ENCODE measurements at places on chromosomes 2 and 18.

- no peak for DNase-seq
Measured at GRCh38 chr2:29247336-29247914, 132.2 kb downstream of the CLIP4 start.

DNA sequence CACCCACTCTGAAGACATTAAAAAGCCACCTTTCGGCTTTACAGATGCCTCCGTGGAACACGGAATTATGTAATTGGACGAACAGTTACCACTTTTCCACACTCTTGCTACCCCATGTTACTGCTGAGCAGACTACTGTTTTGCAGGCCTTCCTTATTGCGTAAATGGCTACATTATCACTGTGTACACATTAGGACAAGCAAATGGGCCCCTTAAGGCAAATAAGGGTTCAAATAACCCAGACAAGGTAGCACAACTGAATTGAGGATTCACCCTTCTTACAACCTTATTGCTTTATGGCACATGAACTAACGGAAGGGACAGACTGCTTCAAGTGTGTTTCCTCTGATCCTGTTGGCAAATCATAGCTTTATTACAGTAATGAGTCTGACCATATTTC, 832.2 kb upstream of the FANCL start:
- DNase-seq: no peak

GRCh38 chr18:65091744-65092329, 659.0 kb upstream of the CDH7 start:
- DNase-seq: no peak

DNA sequence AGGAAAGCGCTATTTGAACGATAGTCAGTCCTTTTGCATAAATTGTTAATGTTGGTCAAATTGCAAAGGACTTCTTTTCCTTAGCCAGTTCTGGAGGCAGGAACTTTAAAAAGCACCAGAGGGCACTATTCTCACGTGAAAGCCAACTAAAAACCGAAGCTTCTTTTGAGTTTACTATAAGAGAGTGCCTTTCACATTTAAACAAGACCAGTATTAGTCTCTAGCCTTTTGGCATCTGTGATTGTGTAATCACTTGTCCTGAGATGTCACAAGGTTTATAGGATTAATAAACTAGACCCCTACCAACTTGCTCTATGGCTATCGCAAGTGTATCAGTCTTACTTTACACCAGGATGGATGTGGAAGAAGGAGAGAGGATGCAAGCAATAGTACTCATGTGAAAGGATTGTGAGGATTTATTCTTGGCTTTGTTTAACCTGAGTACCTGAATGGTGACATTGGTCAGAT, 14.4 kb upstream of the STAT4 start:
- DNase-seq: no peak

DNA sequence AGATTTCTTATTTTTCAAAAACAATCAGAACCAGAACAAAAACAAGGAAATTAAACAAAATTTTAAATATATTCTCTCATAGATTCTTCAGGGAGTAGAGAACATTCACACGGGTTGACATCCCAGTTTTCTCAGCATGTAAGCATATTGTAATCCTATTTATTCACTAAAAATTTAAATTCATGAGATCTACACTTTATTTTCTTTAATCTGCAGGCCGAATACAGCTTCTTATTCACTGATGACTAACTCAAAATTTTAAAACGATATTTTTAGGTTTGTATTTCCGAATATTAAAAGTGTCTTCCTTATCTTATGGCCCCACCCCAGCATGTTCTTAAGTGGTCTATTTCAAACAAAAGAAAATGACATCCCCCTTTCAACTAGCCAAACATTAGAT, 262.4 kb downstream of the MEIS1 start:
- DNase-seq: no peak

DNA sequence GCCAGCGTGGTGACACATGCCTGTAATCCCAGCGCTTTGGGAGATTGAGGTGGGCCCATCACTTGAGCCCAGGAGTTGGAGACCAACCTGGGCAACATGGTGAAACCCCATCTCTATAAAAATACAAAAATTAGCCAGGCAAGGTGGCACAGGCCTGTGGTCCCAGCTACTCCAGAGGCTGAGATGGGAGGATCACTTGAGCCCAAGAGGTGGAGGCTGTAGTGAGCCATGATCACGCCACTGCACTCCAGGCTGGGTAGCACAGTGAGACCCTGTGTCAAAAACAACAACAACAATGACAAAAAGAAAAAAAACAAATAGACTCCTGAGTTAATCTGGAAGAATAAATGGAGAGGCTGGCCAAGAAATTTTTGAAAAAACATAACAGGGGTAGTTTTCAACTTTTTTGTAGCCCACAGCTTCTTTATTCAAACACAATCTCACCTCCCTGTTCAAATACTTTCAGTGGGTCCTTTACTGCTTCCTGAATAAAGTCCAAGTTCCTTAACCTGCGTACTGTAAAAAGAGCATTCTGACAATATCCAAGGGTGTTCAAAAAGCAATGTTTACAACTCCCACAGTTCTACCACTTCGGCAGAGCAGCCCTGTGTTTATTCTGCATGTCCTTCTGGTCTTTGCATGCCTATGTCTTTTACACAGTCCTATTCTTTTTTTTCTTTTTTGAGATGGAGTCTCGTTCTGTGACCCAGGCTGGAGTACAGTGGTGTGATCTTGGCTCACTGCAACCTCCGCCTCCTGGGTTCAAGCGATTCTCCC, 53.5 kb downstream of the LRRFIP1 start:
- DNase-seq: no peak

DNA sequence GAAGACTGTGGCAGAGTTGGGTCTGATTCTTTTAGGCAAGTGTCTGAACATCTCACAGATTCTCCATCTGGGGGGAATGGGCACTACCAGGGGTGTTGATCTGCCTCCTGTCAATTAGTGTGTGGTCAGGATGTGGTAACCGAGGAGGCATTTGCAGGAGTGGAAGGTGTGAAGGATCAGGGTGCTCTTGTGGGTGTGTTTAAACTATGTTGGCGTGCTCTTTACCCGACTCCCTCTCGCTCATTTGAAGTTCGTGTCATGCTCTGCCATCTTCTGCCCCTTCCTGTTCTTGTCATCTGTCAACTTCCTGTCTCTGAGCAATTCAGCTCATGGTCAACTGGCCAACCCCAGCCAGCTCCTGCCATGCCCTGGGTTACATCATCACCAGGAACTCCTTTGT, 107.9 kb downstream of the RTN4 start:
- no peak for DNase-seq

DNA sequence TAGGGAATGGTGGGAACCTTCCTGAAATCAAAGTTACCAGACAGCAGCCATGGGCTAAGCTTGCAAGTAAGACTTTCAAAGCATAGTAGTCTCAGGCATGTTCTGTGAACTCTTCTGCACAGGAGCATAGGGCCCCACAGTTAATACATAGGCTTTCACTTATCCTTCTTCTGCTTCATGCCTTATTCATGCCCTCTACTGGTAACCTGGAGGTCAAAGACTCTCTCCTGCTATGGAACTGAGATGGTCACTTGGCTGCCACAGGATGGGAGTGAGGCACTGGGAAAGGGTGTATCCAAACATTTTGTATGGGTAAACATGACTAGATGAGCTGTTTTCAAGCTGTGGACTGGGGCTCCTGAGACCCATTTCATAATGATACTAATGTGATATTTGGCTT, 49.1 kb upstream of the ZNF638 start:
- no peak for DNase-seq

DNA sequence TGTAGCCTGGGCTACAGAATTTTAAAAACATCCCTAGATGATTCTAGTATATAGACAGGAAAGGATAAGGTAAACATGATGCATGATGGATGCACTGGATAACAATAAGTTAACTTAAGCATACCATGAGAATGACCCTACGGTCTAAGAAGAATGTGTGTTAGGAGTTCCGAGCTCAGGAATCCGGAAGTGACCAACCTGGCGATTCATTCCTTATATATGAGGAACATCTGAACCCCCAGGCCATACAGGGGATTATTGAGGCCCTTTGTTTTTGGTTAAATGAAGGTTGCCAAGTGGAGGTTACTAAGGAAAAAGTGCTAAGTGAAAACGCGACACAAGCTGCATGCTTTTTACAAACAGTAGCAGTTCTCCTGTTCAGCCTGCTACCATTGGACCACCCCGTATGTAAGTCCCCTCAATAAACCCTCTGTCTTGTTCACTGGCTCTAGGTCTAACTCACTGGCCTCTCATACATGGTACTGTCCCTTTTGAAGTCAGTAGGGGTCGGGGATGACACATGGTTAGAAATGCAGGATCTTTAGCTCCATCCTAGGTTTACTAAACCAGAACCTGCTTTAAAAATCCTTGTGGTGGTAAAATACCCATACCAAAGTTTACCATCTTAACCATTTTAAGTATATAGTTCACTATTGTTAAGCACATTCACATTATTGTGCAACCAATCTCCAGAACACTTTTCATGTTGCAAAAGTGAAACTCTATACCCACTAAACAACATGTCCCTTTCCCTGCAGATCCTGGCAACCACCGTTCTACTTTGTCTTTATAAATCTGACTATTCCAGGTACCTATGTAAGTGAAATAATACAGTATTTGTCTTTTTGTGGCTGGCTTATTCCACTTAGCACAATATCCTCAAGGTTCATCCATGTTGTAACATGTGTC, 111.0 kb upstream of the MAP4K3 start:
- no peak for DNase-seq

GRCh38 chr18:73679941-73680712, 467.5 kb downstream of the FBXO15 start:
- DNase-seq: no peak

DNA sequence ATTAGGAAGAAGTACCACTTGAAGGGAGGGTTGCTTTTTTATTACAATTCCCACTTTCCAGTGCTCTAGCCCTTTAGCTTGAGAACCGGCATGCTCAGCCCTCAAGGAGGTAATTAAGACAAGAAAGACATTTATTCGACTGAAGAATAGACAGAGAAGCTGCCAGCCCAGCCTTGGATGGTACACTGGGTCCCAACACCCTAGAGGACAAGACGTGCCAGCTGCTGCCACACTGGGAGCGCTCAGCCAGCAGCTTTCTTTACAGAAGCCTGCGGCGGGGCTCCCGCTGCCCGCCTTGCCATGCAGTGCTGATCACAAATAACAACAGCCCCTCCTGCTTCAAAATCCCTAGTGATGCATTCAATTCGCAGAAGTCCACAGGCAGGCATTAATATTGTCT, 746.3 kb upstream of the RAB6C start:
- DNase-seq: no peak

DNA sequence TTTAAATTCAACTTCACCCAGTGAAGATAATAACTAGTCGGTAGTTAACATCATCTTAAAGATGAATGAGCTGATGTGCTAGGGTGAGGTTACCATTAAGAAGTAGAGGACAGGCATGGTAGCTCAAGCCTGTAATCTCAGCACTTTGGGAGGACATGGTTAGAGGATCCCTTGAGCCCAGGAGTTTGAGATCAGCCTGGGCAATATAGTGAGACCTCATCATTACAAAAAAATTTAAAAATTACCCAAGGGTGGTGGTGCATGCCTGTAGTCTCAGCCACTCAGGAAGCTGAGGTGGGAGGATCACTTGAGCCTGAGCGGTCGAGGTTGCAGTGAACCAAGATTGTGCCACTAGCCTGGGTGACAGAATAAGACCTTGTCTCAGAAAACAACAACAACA, 4.7 kb downstream of the GALNT5 start:
- DNase-seq: no peak

DNA sequence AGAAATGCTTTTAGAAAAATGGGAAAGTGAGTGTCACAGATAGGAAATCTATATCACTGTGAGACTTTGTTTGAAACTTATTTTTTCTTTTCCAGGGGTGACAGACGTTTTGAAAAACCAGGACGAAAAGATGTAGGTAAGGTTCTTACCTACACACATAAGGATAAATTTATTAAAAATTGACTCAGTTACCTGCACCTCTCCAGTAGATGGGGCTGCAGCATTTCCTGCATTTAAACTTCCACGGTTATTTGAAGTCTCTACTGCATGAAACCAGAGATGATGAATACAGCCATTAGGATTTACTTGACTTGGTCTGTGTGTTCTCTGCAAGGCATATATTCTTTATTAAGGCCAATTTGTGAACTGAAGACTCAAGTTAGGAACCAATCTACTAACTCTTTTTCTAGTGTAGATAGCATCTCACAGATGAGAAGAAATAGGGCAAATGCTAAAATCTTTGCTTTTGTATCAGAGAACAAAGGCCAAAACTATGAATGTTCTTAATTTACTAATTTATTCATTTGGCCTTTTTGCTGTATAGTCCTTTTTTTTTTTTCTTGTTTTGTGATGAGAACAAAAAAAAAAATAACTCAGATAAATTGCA, 15.0 kb downstream of the KCNJ13 start:
- peak; percentile 29 for DNase-seq

GRCh38 chr2:157061799-157062198, 195.7 kb upstream of the GALNT5 start:
- DNase-seq: no peak

- no peak for DNase-seq
Measured at GRCh38 chr2:63632382-63632781, 43.6 kb downstream of the MDH1 start.

- no peak for DNase-seq
Measured at GRCh38 chr2:218001629-218002028, 1.2 kb downstream of the TNS1 start.

DNA sequence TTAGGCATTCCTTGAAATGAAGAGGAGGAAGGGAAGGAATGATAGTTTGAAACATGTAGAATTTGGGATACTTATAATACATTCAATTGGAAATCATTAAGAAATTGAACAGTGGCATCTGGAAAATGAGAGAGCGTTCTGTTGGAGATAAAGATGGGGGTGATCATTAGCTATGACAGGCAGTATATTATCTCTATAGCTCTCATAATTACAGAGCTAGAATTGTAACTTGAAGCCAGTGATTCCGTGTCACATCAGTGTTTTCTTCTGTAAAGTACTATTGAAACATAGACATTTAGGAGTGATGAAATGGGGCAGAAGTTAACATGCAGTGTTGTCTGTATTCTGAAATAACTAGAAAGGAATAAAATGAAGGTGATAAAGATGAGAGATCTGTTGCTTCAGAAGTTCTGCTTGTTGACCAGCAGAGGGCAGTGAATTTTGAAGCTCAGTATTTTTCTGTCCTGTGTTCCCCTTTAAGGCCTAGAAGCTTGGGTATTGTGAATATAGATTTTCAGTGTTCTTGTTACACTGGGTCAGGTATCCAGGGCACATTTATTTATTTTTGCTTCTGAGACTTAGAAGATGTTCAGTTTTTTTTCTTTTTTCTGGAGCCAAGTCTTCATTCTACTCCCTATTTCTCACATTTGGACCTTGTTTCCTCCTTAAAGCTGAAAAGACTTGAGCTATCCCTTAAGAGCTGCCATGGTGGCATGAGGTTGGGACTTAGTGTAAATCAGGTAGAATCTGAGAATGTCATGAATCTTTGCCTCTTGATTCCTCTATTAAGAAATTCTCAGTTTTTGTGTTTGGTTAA, 157.4 kb downstream of the TAF4B start:
- no peak for DNase-seq

DNA sequence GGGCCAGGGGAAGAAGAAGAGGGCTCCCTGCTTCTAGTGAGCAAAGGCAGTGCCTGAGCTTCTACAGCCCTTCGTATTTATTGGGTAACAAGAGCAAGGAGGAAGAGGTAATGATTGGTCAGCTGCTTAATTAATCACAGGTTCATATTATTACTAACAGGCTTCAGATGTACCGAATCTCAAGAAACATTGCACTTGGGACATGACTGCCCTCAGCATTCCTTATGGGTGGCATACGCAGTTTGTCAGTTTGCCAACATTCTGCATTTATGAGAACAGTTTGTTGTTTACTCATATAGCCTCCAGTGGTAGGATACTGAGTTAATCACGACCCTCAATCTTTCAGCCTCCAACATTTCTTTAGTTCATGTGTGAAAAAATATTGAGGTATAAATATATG, 84.5 kb downstream of the HIBCH start:
- no peak for DNase-seq
